ENCODE measurements at places on chromosomes 4 and X. TPM values are rescaled to one million over a fixed set of nuclear protein-coding genes. Genes with fewer than 3 reads are reported as not detected.

FTHL17 gene
- total RNA-seq = not detected

LANCL3 gene
- 10.7 TPM for total RNA-seq

RAB40A gene
- 1.1 TPM for total RNA-seq

PFKFB1 gene
- total RNA-seq = 0.17 TPM

MCTS1 gene
- 22.6 TPM for total RNA-seq

BST1 gene
- total RNA-seq = 12.8 TPM

NRK gene
- 12.2 TPM for total RNA-seq

All from lung (tissue), 17 donors.